ENCODE measurements at places on chromosomes 4 and X.

DNA sequence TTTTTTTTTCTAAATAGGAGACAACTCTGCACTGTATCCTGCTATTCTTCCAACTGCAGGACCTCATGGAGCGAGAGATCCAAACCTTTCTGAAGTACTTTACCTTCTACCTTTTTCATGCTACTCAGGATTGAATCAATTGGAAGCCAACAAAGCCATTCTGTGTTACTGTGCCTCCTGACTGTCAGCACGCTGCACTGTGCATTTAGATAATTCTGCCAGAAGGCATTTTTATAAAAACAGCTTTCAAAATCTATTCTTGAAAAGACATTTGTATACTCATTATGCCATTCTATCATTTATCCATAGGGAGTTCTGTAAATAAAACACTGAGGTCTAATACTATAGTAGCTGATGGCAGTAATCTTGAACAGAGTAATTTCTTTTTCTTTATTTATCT is 142.8 kb downstream of the SLIT2 start:
- no peak for DNase-seq

- no peak for DNase-seq
These were observed 23.4 kb downstream of the RBM47 start for GRCh38 chr4:40606239-40606767.

DNA sequence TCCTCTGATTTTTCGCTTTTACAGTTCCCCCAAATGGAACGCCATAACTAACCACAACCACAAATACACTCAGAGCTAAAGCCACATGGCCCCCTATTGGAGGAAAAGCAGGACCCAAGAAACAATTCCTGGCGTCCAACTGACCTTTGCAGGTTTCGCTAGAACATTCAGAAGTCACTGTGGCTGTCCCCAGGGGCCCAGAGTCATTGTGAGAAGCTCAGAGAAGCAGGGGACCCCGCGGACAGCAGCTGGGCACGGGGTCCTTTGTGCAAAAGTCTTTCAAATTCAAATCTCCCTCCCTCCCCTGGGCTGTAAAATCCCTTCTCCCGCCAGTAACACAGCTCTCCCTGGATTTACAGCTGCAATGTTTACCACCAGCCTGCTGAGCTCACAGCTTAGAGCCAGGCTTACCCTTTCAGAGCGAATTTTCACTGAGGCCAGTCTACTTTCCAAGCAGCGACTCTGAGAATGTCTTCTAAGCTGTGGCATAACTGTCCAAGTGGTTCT is 214.8 kb downstream of the CRLF2 start:
- DNase-seq = peak; percentile 32

DNA sequence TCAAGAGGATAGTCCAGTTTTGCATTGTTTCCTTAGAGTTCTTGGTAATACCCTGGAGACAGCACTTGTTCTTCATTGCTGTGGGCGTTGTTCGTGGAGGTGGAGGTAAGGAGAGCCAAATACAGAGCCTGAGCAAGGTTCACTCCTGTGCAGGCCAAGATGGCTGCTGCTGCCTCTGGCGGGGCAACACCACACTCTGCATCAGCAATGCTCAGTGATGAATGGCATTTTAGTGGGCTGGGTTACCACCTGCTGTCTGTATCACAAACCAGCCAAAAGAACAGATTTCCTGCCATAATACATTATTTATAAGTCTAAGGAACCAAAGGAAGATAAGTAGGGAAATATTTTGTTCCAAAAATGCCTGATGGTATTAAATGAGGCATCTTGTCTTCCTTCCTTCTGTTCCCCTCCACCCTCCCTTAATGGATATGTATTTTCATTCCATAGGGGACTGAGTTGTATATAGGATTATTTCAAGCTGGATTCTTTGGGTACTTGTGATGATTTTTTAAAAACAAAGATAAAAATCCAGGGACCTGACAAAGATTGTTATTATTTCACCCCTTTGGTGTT is 61.6 kb upstream of the LIMCH1 start:
- DNase-seq = no peak

- DNase-seq = no peak
These were observed 49.2 kb downstream of the MOSPD2 start for GRCh38 chrX:14922437-14922836.

DNA sequence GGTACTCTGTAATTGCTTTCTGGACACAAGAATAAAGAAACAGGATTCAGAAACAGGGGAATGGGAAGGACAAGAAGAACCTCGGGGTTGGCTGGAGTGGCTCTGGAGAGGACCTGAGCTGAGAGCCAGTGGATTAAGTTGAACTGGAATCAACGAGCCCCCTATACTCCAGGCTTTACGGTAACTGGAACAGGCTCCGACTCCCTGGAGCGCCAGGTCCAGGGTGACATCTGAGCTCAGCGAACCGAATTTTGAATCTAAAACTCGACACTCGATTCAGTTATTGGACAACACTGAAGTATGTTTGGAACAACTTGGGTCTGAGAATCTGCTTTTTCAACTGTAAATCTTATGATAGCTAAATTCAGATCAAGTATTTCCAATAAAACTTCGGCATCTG is 23.9 kb downstream of the HMX1 start:
- DNase-seq = no peak

DNA sequence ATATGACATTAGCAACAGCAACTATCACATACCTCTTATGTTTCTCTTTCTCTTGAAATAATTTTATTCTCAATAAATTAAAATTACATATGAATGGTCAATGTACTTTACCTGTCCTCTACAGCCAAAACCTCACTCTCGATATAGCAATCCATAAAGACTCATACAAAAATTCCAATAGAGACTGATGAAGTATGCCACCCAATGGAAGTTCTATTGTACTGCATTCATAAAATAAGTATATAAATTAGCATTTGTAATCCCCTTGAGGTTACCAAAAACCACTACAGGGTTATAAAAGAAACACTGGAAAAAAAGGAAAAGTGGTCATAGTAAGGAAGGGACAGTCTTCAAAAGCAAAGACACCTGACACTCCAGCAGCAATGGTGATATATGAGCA is 32.8 kb downstream of the CLDN2 start:
- DNase-seq = peak; percentile 3

DNA sequence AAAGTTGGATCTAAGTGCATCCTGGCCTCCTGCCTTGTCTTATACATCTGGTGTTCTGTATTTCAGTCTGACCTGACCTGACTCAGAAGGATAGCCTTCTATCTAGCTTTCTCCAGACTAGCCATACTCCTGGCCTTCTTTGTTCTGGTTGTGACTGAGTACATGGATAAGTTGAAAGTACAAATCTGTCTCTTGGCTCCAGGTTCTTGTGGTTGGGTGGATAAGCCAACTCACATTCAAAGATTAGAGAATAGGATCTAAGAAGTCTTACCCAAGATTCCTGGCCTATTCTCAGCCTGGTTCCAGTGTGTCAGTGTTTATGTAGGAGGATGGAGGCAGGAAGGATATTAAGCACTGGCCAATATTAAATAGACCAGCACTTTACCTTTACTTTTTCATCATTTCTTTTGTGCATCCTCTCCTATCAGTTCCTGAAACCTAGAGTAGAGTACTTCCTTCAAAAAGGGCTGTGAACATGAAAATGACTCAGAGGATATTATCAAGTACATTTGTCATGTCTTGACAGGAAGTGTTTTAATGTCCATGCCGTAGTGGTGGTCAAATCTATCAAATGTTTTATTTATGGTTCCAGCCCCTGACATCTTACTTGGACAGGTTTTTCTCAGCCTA is 123.5 kb downstream of the IL15 start:
- DNase-seq = no peak

DNA sequence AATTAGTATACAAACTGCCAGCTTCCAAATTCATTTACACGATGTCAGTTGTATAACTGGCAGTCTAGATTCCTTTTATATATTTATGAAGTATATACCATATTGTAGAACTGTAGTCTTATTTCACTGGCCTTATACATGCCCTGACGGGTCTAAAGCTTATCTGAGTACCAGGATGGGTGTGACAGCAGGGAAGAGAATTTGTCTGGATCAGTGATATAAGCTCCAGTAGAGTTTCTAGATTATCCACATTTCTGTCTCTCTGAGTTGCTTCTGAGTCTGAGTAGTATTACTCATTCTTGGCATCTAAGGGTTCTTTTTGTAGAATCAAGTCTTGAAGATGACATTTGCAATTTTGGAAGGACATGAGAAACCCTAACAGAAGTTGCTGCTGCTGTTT is 101.3 kb downstream of the RPA4 start:
- no peak for DNase-seq

DNA sequence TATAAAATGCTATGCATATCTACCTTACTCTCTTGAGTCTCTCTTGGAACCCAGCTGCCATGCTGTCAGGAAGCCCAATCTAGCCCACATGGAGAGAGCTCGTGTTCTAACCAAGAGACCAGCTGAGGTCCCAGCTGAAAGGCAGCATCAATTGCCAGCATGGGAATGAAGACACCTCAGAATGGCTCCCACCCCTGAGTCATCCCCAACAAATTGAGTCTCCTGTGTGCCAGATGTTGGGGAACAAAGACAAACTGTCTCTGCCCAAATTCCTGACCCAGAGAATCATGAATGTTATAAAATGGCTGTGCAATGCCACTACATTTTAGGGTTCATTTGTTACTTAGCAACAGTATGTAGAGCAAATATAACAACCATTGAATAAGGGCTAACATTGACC is 105.2 kb upstream of the STX18 start:
- DNase-seq = no peak

DNA sequence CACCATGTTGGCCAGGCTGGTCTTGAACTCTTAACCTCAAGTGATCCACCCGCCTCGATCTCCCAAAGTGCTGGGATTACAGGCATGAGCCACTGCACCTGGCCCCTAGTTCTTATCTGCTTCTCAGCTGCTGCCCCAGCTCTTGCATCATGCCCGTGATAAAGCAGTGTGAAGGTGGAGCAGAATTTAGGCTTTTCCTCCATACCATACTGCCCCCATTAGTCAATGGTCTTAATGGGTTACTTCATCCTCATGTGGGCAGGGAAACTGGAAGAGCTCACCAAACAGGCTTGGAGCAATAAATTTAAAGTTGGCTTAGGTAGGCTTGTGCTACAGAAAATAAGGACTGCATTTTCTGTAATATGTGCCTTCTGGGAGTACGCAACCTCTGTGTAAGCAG is 636.9 kb upstream of the BOD1L1 start:
- DNase-seq = peak; percentile 11

GRCh38 chr4:123353656-123354055 is 42.9 kb upstream of the SPRY1 start:
- DNase-seq = no peak

- no peak for DNase-seq
These were observed 1.8 kb upstream of the HPGDS start for GRCh38 chr4:94344457-94344856.

GRCh38 chr4:8306511-8307021 is 37.0 kb downstream of the HTRA3 start:
- DNase-seq = no peak

GRCh38 chr4:109077505-109077904 is 225.0 kb downstream of the COL25A1 start:
- DNase-seq = no peak

DNA sequence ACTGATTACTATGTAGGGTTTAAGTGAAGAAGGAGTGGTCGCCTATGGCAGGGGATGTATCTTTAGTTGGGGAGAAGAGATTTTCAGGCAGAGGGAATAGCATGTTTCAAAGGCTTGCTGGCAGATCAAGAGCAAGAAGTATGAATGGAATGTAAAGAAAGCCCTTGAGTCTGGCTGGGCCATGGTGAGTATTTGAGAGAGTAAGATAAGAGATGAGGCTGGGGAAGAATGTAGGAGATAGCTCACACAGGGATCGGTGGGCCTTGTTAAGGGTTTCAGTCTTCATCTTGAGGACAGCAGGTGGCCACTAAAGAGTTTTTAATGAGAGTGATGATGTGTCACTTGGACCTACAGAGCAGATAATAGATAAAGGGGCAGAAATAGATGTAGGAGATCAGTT is 319.1 kb upstream of the RPS6KA3 start:
- no peak for DNase-seq

- DNase-seq = no peak
These were observed 499.6 kb downstream of the PPARGC1A start for GRCh38 chr4:23390246-23390645.

DNA sequence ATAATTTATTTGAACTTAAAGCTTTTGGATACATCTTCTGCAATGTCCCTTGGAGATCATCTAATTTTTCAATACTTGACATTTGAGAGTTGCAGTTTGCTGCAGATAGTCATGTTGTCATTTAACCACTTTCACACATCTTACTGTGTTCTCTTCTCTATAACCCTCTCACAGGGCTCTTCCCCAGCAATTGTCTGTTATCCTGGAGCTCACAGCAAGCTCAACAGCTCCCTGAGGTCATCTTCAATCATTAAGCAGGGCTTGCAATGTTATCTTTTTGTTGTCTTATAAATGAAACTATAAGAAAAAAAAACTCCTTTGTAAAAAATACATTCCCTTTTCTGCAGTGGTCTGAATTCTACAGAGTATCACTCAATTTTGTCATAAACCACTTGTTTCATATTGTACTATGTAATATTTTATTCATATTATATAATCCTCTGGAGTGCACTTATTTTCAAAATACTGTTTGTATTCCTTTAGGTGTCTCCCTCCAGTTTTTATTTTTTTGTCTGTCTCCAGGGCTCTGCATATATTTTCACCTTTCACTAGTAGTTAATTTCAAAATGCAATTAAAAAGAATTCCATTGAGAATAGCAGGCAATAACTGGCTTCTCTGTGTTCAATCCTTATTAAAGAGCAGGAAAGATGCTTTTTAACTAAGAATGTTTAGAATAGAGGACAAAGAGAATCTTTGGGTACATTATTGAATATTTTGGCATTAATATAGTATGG is 106.3 kb upstream of the ARSJ start:
- DNase-seq = no peak

GRCh38 chr4:106165351-106166010 is 150.5 kb downstream of the TBCK start:
- no peak for DNase-seq

DNA sequence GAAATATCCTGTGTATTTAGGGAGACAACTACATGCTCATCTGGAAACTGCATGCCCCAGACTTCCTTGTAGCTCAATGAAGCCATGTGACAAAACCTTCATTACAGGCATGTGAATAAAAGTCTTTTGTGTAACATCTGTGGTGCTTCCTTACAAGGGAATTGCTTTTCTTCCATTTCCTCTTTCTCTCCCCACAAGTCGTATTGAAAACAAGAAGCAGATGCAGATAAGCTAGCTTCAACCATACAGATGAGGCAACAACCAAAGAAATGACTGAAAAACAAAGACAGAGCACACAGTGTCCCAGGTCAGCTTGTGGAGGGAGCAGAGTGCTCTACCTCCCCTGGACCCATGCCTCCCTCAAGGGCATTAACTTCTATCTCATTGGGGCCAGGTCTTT is 115.8 kb upstream of the INPP4B start:
- peak; percentile 61 for DNase-seq

All from NB4 (cell line).